ENCODE measurements at places on chromosomes 2 and 18.

DNA sequence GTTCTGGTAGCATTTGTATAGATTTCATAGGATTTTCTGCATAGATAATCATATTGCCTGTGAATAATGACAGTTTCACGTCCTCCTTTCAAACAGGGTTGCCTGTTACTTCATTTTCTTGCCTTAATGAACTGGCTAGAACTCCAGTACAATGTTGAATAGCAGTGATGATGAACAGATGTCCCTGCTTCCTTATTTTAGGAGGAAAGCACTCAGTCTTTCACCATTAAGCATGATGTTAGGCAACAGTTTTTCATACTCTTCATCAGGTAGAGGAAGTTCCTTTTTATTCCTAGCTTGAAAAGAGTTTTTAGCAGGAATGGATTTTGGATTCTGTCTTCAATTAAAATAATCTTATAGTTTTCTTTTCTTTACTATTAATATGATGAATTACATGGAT is 39.7 kb downstream of the C2orf76 start:
- DNase-seq = no peak

DNA sequence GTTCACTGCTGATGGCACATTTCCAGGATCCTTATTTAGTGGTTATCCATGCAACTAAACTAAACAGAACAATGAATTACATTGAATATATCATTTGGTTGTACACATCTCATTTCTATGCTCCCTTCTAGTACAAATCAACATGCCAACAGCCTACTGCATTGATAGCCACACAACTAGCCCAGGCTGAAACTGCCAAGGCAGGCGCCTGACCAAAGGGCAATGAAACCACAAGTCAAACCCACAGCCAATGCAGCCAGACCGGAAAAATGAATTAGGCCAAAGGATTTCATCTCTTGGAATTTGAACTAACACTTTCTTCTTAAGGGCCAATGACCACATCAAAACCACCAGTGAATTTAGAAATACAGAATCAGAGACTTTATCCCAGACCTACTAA is 196.4 kb downstream of the NOL4 start:
- no peak for DNase-seq

- no peak for DNase-seq
Observed at GRCh38 chr18:59083136-59083818, 56.4 kb upstream of the SEC11C start.

GRCh38 chr2:44120428-44120827 is 48.2 kb upstream of the PPM1B start:
- DNase-seq = peak; percentile 91

GRCh38 chr2:237732790-237733381 is 65.7 kb upstream of the RBM44 start:
- no peak for DNase-seq

DNA sequence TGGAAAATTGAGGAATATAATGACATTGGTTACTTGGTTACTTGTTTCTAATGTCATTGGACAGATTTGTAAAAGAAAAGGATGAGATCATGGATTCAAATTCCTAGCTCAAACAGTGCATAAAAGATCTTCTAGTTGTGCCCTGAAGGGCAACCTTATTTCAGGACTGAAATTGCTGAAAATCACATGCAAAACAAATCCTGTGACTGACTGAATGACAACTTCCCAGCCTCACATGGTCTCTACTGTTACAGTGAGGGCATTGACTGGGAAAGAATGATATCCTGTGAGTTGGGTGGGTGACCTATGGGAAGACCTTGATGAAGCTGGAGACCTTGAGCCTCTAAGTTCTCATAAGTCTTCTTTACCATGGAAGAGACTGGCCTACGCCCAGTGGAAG is 90.4 kb upstream of the HAAO start:
- no peak for DNase-seq

DNA sequence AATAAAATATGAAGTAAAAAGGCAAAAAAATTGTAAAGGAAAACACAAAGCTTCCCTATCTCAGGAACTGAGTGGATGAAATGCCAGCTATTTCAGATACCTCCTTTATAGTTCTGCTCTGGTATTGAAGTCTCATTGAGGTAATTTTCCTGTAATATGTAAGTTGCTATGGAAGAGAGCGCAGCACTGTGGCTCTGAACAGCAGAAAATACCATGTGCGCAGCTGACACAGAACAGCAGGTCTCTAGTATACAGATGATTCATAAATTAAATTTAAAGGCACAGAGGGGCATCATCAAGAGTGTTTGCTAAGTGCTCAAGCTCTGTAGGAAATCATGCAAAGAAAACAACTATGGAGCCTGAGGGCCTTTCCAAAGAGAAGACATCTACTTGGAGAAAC is 315.3 kb upstream of the CDH7 start:
- no peak for DNase-seq

- DNase-seq = no peak
Observed at GRCh38 chr18:5787936-5788335, 107.4 kb downstream of the TMEM200C start.

DNA sequence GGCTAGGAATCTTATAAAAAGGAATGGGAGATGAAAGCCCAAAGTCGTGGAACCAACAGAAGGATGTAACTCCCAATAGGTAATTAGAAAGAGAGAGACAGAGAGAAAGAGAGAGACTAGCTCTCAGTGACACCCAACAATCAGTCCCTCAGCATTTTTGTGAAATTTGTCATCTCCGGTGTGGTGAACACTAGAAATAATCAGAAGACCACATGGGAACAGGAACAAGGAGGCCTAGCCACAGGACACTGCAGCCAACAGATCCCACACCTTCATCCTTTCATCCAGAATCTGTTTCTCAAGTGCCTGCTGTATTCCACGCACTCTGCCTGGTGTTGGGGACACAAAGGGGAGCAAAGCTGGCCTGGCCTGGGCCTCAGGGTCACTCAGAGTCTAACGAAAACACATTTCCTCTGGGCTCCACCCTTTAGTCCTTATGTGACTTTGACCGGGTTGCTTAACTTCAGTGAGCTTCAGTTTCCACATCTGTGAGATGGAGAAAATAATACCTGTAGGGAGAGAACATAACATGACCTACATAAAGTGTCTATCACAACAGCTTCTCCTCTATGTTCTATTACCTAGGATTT is 53.1 kb downstream of the EHD3 start:
- DNase-seq = no peak

DNA sequence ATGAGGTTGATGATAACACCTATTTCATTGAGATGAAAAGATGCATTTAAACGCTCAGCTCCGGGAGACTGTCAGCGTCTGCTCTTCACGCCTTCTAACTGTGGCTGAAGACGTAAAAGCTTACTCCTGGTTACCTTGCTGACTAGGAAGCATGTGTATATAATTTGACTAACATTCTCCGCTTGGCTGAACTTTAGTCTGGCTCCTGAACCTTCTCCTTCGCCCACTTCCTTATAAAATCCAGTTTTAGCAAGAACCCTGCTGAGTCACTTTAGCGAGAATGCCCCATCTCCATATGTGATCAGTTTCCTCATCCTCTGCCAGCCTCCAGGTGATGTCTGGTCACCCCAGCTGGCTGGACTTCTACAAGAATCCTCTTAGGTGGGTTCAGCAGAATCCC is 12.7 kb upstream of the CREG2 start:
- DNase-seq = peak; percentile 33

DNA sequence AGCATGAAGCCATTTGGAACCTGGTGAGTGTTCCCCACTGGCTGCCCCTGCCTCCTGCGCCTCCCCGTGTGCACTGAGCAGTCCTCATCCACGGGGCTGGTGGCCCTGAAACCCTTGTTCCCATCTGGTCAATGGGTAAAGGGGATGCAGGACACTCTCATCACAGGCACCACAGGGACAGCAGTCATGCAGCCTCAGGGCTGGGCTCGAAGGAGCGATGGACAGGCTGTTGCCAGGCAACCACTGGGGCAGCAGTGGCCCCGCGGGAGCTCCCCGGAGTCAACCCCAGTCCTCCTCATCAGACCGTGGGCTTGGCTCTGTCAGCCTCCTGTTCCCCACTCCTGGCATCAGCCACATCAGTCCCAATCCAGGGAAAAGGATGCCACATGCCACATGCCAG is 509.5 kb downstream of the EIPR1 start:
- no peak for DNase-seq

- no peak for DNase-seq
Observed at GRCh38 chr2:30405260-30405605, 41.8 kb upstream of the LCLAT1 start.

- peak; percentile 95 for DNase-seq
Observed at GRCh38 chr2:54722641-54723040, 821 bp upstream of the EML6 start.

DNA sequence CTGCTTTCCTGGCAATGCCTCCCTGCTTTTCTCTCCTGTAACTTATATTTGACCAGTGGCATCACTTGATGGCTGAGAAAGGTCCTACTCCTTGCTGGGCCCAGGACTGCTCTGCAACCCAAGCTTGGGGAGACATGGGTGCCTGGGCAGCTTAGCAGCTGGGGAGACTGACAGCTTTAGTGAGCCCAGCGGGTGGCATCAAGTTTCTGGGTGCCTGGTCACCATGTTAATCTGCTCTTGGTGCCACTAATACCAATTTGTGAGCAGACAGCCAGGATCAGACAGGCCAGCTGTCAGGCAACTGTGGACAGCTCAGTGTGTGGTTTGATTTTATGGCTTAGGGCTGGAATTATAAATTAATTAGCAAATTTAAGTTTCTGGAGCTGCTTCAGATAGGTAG is 144.8 kb upstream of the GLI2 start:
- DNase-seq = no peak

- DNase-seq = no peak
Observed at GRCh38 chr2:37205689-37206341, 9.5 kb downstream of the CEBPZOS start.

DNA sequence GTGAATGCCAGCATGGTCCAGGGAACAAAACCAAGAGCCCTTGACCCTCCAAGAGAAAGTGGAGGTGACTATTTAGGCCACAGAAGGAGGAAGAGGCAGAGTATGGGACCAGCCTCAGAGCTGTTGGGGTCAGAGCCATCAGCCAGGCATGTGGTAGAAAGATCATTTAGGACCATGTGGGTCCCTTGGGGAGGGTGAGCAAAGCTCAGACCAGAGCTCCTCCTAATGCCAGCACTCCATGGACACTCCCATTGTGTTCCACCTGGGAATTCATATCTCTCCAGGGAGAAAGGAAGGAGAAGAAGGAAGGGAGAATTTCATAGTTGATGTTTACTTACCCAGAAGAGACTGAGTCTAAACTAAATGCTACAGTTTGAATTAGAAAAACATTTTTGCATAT is 73.2 kb downstream of the CYBRD1 start:
- DNase-seq = peak; percentile 77

- DNase-seq = no peak
Observed at GRCh38 chr18:5979971-5980457, 84.7 kb upstream of the TMEM200C start.
